NCI-H1092 (cell line): ENCODE measurements at places on chromosomes 4 and X.
A peak's percentile ranks its signal among the peaks of the same experiment; 100 is the strongest.

DNA sequence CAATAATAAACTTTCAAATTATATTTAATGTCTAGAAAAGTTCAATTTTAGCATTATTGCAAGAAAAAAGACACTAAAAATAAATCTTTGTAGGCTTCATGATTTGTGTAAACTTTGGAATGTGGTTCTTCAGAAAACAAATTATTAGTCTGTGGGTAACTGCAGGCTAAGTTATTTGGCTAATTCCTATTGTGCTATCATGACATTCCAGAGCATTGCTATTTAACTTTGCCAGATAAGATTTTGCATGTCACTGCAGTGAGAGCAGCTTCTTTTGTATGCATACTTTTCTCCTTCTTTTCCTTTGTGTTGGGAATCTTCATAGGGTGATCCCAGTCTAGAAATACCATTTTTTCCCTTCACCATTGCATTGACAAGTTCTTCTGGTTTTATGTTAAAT, 130.0 kb downstream of the AWAT2 start:
- DNase-seq, result no peak

GRCh38 chrX:9149501-9150245, 115.7 kb upstream of the FAM9B start:
- DNase-seq, result no peak

DNA sequence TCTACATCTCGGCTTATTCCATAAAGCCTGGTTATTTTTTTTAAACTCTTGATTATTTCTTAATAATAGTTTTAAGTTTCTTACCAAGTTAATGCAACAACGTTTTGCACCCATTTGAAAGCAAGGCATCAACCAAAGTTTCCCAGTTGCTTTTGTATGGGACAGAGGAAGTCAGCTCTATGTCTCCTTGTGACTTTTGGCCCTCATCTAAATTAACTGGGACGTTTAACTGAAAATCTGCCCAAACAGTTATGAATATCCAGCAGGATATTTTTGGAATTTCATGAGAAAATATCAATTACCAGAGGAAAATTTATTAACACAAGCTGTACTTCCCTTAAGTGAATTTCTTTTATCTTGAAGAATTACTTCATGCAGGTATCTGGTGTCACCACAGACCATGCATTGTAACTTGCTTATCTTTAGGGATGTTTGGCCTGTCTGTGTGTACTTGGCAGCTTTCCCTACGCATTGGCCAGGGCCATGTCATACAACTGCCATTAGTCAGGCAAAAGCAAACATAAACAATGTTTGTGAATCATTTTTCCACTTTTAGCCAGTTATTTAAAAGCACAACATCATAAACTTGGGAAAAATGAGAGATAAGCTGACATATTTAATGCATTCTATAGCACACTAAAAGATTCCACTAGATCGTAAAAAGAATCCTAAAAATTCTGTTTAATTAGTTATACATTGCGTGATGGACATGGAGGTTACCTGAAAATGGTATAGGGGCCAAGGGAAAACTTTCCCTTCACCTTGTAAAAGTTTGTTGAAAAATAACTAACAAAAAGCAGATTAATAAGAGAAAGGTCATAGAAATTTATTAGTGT, 101.4 kb upstream of the PDE5A start:
- DNase-seq, result no peak

DNA sequence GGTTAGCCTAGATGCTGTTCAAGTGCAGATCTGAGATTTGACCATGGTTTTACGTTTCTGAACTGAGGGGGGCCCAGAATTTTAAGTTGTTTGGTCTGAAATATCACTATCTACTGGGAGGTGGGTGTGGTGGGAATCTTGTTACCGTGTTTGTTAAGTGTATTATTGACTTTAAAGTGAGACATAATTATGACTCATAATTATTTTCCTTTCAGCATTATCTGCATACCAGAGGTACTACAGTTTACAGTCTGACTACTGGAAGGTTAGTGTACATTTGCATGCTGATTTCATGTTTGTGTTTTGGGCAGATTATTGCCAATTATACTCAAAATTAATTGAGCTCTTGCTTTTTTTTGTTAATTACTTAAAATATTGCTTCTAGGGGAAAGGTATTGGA, 101.5 kb downstream of the KDM6A start:
- no peak for DNase-seq

- no peak for DNase-seq
Observed at GRCh38 chr4:15794905-15795304, 16.8 kb downstream of the CD38 start.

DNA sequence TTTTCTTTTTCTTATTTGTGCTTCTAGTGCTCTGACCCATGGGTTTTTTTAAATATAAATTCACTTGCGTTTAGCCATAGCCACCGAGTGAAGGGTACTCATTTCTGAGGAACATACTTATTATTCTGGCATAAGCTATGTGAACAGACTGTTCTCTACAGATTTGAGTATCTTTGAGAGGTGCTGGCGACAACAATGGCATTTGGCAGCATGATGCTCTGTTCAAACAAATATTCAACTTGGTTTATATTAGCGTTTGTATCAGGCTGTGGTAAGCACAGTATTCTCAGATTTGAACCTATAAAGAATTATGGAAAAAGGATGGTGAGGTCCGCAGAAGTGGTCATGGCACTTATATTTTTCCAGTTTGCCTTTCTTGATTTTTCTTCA, 108.7 kb upstream of the LIMCH1 start:
- peak; percentile 36 for DNase-seq

DNA sequence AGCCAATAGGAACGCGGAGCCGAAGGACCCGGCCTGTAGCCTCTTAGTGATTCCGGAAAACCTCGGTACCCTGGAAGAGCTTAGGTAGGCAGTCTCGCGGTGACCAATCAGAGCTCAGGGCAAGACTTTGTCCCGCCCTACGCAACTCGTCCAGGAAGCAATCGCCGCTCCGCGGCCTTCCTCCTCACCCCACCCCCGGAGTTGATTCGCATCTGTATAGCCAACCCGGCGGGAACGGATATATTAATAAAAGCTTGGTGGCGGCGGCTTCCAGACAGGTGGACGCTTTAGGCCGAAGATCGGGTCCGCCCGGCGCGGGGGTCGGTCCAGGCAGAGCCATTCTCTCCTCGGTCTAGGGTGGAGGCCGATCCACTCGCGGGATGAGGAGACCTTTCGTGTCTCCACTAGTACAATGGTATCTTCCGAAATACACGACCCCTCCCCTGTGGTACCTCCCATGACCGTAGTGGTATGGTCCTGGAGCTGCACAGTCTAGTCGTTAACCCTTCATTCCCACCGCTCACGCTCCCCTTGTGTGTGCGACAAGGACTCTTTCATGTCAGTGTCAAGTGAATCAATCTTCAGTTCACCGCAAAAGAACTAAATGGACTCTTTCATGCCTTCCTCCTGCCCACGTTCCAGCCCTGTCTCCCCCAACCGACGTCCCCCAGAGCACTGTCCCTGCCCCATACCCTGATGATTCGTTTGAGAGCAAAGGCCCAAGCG, 24.2 kb upstream of the GLOD5 start:
- peak; percentile 98 for DNase-seq

- DNase-seq, result peak; percentile 13
Observed at GRCh38 chr4:24915121-24915922, 2.5 kb upstream of the CCDC149 start.

DNA sequence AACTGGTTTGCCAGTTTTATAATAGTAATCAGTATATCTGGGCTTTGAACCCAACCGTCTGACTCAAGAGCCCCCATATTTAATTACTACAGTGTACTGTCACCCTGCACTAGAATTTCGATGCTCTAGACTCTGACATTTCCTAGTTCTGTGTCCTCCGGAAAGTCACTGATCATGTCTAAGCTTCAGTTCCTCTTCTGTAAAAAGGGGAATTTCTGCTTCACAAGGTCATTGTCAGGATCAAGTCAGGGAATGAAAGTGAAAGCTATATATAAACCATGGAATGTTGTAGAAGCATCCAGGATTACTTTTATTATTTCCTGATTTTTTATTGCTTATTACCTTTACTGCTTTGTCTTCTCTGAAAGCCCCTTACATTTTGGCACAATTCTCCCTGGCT, 4.0 kb upstream of the KCNIP4 start:
- no peak for DNase-seq

GRCh38 chr4:171896426-171896825, 83.2 kb downstream of the GALNTL6 start:
- DNase-seq, result no peak

GRCh38 chrX:118346258-118347094, 570 bp downstream of the WDR44 start:
- DNase-seq, result peak; percentile 51

GRCh38 chr4:140047017-140047640, 106.9 kb downstream of the MAML3 start:
- DNase-seq, result peak; percentile 24

DNA sequence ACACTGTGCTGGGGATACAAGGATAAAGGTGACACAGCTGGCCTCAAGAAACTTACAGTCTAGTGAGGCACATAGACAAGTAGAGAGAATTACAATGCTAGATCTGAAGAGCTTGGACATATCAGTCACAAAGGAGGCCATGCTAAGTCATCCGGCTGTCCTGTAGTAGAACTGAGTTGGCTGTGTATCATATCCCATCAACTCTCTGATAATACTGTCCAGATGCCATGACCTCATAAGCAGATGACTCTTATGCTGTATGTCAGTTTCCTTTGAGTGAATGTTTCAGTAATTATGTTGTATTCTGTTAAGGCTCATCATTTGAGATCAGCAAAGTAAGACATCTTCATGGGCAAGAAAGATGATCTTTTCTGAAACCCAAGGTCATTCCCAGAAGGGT, 442.9 kb downstream of the MID1IP1 start:
- DNase-seq, result no peak

- no peak for DNase-seq
Observed at GRCh38 chr4:81399306-81400086, 72.2 kb downstream of the RASGEF1B start.

- peak; percentile 38 for DNase-seq
Observed at GRCh38 chr4:55765070-55765469, 54.5 kb upstream of the EXOC1L start.

- DNase-seq, result no peak
Observed at GRCh38 chrX:39309721-39310152, 508.5 kb downstream of the MID1IP1 start.

- no peak for DNase-seq
Observed at GRCh38 chr4:23590431-23590830, 299.4 kb downstream of the PPARGC1A start.

GRCh38 chr4:11650801-11651596, 222.3 kb upstream of the HS3ST1 start:
- no peak for DNase-seq

DNA sequence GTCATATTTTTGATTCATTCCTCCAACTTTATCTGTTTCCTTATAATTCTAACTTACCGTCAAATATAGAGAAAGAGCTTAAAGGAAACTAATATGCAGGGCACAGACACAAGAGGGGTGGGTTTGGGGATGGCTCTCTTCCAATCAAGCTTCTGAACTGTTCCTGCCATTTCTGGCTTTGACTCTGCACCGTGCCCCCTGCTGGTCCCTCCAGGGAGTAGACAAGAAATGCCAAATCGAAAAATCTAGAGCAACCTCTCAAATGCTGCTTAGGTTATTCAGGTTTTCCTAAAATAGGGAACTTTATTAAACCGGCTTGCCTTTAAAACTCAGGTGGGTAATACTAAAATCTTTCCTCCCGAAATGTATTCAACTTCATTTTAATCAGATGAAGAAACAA, 39.8 kb upstream of the VCX3A start:
- DNase-seq, result no peak

DNA sequence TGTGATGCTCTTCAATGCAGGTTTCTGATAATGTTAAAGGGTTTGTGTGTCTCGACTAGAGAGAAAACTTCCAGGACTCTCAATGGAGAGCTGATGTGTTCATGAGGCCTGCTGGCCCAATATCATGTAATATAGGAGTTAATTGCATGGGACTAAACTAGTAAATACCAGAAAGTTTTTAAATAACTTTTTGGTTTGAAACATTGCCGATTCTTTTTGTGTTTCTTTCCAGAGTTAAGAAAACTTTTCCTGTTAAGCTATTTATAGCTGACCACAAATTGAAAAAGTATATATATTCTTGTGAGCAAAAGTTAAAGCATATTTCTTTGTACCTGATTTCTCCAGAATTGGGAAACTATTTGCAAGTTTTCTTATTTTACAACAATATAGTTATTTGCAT, 49.7 kb downstream of the FAM9B start:
- no peak for DNase-seq

DNA sequence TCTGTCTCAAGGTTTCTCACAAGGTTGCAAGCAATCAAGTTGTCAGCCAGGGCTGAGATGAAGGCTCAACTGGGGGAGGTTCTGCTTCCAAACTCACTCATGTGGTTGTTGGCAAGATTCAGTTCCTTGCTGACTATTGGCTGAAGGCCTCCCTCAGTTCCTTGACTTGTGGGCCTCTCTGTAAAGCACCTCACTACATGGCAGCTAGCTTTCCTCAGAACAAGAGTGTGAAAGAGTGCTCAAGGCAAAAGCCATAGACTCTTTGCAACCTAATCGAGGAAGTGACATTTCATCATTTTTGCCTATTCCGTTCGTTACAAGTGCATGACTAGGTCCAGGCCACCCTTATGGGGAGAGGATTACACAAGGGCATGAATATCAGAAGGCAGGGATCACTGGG, 52.0 kb downstream of the CXorf58 start:
- DNase-seq, result no peak

- peak; percentile 13 for DNase-seq
Observed at GRCh38 chr4:85028910-85029309, 62.4 kb upstream of the WDFY3 start.

GRCh38 chrX:149829751-149830191, 48.0 kb downstream of the MAGEA9 start:
- no peak for DNase-seq

DNA sequence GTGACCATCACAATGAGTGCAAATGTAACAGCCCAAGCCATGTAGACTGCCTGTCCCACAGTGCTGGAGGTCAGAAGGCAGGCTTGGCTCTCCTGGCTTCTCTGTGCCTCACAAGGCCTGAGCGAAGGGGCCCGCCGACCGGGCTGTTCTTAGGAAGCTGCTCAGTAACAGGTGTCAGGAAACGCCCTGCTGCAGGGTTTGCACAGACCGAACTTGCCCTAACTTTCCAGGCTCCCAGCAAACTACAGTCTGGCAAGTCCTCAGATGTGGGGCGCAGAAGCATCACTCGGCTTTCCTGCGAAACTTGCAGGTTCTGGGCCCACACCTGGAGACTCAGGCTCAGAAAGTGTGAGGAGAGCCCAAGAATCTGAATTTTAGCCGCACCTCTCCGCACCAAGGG, 87.6 kb downstream of the CRMP1 start:
- no peak for DNase-seq
